Lower lobe of right lung (tissue), 2 donors: ENCODE measurements at places on chromosomes 12 and 14.

DNA sequence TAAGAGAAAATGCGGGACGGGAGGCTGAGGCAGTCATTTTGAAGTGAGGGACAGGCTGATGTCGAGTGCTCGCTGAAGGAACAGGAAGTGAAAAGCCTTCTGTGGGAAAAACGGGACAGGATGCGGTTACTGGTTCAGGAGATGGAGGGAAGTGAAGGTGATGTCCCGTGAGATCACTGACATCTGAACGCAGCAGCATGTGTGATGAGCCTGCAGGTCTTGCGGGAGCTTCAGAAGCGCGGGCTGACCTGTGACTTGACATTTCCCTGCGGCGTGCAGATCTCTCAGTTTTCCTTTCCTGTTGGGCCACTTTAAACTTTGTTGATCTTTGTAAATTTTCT lies 77.8 kb downstream of the DDX51 start:
- DNase-seq, result no peak

DNA sequence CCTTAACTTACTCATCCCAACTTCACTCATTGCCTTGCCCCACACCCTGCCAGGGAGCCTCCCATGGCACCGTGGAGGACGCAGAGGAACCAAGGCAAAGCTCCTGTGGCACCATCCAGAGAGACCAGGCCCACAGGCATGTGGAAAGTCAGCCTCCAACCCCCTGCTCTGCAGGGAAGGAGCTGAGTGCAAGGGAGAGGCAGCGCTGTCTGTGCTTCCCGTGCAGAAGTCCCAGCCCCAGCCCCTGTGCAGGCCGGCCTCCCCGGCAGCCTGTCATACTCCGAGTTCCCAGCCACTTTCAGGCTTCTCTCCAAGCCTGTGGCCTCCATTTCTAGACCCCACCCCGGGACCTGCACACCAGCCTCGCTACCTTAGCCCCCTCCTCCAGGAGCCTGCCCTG lies 106.4 kb downstream of the SINHCAF start:
- peak; percentile 41 for DNase-seq

DNA sequence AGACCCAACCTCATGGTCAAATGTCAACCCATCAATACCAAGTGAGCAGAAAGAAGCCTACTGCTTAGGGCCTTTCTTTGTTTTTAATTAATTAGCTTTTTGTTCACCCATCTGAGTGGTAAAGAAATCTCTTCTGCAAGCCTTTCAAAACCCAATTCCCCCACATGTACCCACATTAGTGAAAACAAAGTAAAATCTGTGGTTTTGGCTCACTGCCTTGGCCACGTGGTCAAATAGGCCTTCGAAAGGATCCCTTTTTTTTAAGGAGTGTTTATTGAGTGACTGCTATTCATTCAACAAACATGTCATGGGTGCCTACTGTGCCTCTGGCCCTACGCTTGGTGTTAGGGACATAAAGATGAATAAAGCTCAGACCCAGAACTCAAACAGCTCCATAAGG lies 160.1 kb downstream of the NUAK1 start:
- no peak for DNase-seq

- no peak for DNase-seq
Measured at GRCh38 chr14:37139710-37140109, 32.7 kb downstream of the SLC25A21 start.

DNA sequence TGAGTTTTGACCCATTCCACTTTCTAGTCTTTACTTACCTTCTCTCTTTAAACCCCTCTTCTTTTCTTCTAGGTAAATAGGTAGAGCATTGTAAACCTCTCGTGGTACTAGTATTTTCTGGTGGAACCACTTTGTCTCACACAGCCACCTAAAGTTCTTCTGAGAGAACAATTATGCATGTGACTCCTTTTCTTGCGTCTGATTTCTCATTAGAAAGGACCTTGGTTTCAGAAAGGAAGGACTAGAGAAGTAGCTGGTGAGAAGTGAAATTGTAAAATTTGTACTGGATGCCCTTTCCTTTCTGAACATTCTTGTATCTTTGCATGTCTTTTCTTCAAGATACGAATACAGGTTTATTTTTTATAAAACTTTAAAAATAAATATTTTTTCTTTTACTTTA lies 99.0 kb downstream of the NUBPL start:
- DNase-seq, result no peak

DNA sequence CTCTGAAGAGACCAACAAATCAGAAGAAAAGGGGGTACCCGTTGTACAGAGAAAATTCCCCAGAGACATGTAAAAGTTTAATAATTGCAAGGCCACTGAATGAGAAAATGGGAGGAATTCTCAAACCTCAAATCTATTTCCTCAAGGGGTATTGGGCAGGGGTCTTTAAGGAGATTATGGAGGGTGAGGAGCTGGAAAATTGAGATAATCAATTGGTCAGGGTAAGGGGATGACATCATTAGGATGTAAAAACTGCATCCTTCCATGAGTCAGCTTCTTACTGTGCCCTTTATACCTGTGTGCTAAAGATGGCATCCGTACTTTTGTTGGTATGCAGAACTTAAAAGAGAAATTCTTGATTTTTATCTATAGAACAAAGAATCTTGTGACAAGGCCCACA lies 641.5 kb downstream of the LRFN5 start:
- DNase-seq, result no peak

- DNase-seq, result no peak
Measured at GRCh38 chr12:56411781-56412639, 37.2 kb downstream of the TIMELESS start.

- no peak for DNase-seq
Measured at GRCh38 chr14:74380172-74380571, 31.9 kb downstream of the VRTN start.

- DNase-seq, result no peak
Measured at GRCh38 chr14:95292660-95293425, 26.9 kb downstream of the CLMN start.

DNA sequence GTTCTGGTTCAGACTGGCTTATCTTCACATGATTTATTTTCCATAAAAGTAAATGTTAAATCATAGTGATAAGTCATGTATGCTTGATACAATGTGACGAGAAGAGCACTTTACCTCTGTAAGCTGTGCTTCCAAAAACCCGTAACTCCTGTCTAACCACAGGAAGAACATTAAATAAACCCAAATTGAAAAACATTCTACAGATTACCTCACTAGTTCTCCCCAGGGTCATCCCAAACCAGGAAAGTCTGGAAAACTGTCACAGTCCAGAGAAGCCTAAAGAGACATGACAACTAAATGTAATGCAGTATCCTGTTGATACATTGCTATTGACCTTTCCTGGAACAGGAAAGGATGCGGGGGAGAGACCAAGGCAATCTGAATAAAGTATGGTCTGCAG lies 32.5 kb upstream of the DUSP6 start:
- no peak for DNase-seq

- DNase-seq, result peak; percentile 62
Measured at GRCh38 chr12:16606201-16606849, 363 bp upstream of the LMO3 start.

GRCh38 chr12:124756166-124756565 lies 107.5 kb downstream of the SCARB1 start:
- DNase-seq, result no peak

GRCh38 chr12:126545411-126545810 lies 1480.2 kb downstream of the AACS start:
- no peak for DNase-seq

DNA sequence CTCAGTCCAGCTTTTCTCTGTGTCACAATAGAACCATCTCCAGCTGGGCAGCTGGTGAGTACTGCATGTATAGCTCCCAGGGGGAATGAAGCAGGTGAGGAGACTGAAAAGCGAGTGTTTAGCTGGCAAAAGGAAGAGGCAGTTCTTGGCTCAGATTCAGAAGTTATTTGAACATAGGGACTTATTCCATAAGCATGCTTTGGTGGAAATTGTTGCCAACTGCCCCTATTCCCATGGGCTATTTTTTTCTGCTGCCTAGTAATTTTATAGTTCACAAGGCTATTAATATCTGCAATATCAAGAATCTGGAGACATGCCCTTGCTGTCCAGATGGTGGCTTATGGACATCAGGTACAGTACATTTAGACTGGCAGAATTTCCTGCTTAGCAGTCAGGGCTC lies 1112.7 kb downstream of the LRFN5 start:
- DNase-seq, result no peak

- no peak for DNase-seq
Measured at GRCh38 chr12:74418573-74418972, 119.1 kb upstream of the ATXN7L3B start.

DNA sequence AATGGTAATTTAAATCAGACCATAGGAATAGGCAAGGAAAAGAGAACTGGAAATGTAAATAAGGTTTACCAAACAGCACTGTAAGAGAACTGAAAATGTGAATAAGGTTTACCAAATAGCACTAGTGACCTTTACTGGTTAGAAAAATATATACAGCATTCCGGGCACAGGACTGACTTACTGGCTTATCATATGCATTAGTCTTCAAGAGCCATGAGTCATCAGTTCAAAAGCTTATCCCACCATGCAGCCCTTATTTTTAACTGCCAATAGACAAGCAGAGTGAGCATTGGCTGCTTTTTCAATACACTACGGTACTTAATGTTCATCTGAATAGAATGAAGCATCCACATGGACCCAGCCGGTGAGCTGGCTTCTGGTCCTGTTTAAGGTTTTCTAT lies 13.0 kb upstream of the NELL2 start:
- DNase-seq, result no peak

GRCh38 chr12:26884765-26885576 lies 52.0 kb upstream of the ITPR2 start:
- peak; percentile 87 for DNase-seq

DNA sequence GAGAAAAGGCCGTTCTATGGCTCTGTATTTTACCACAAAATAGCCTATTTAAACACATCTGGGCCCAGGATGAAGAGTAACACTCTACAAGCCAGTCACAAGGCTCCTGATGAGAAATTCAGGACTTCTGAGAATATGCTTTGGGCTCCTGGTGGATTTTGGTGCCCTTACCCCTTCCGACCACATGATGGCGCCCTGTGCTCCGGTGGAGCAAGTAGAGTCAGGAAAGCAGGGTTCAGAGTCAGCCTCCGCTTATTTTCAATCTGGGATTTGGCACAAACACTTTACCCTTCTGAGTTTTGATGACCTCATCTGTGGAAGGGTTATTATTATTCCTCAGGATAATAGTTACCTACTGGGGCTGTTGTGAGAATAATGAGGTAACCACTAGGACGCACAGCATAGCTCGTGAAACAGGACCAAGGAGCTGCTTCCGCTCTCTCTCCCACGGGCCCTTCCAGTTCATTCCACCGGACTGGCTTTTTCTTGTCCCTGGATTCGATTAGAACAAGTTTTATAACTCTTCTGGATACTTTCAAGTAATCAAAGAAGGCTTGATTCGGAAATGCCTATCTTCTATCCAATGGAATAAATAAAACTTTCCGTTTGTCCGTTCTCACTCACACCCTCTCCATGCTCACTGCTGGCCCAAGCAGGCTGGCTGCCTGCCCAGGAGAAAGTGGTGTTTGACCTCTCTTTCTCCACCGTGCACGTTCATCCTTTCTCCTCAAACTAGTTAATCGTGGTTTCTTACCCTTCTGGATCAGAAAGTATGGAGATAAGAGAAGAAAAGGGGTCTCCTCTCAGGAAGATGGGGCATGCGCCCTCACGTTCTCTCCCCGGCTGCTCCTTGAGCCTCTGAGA lies 104.6 kb downstream of the GALC start:
- DNase-seq, result no peak

GRCh38 chr14:34722723-34723545 lies 8.5 kb upstream of the CFL2 start:
- DNase-seq, result no peak

DNA sequence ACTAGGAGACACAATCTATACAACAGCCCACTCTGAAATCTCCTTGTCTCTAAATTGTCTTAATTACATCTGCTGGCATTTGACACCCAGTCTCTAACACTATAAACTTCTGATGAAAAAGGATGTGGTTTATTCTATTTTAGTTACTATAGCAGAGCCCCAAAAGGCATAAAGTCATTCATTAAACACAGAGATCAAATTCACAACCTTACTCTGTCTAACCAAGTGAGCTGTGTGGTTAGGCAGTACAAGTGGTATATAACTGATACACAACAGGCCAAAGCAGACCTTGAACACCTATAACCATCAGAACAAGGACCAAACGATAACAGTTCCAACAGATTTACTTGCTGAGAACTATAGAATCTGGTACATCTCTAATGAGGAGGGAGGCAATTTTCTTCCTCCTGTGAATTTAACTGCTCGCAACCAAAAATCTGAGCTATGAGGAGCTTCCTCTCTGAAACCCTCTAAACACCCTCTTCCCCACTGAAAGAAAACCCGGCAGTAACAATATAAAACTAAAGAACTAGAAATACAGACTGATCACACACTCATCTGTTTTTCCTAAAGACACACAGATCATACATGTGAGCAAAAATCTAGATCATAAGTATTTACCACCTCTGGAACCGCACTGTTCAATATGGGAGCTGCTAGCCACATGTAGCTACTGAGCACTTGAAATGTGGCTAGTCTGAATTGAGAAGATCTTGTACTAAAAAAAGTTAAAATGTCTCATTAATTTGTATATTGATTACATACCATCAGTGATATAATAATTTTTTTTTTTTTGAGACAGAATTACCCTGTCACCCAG lies 17.7 kb downstream of the SPPL3 start:
- no peak for DNase-seq
